ENCODE measurements at places on chromosomes 2 and 18. TPM values are rescaled to one million over a fixed set of nuclear protein-coding genes. Genes with fewer than 3 reads are reported as not detected.
A peak's percentile ranks its signal among the peaks of the same experiment; 100 is the strongest.

SETBP1 gene
- total RNA-seq, result 14.1 TPM

- no peak overlapping the region for H3K27ac ChIP-seq
- no peaks in the 10 kb centered on the region for H3K36me3 ChIP-seq
- DNase-seq, result peak; percentile 32
- H3K4me1 ChIP-seq, result no peaks in the 10 kb centered on the region
- no peak overlapping the region for H3K4me3 ChIP-seq
Measured at GRCh38 chr2:100242891-100243619, 79.2 kb downstream of the LONRF2 start.

DNA sequence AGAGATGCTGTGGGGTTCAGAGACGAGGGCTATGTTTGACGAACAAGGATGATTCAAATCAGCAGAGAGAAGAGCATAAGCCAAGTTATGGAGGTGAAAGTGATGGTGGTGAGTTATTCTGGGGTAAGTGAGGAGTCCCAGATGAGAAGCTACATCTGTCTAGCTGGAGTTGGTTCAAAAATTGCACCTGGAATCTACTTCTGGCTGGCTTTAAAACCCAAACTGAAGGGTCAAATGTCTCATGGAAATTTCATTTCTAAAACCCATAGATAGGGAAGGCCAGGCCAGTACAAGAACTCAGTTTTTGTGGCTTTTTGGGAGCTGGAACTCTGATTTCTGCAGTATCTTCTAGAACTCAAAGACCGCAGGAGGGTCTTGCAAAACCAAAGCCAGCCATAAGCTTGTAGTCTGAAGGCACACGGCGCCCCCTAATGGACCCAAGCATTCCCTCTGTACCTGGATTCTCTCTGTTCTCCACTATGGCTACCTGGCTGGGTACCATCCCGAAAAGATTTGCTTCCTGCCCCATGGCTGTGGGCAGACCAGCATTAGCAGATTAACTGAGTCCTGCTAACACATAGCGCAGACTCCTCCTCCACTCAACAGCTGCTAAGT is 229.1 kb upstream of the SLC14A2 start:
- no peak overlapping the region for H3K4me3 ChIP-seq
- H3K27ac ChIP-seq, result no peak overlapping the region
- no peaks in the 10 kb centered on the region for H3K4me1 ChIP-seq
- no peaks in the 10 kb centered on the region for H3K27me3 ChIP-seq
- no peak for DNase-seq

GRCh38 chr18:51013259-51013658 is 16.8 kb upstream of the SMAD4 start:
- no peaks in the 10 kb centered on the region for H3K27me3 ChIP-seq
- H3K4me3 ChIP-seq, result no peak overlapping the region
- no peak overlapping the region for H3K27ac ChIP-seq
- H3K36me3 ChIP-seq, result no peaks in the 10 kb centered on the region
- no peaks in the 10 kb centered on the region for H3K4me1 ChIP-seq
